ENCODE measurements at places on chromosomes 13 and 19. TPM values are rescaled to one million over a fixed set of nuclear protein-coding genes. Genes with fewer than 3 reads are reported as not detected.

Gene RASGRP4
- 5.3 TPM for total RNA-seq

Gene P2RY11
- total RNA-seq, result 8.4 TPM

Gene FAM83E
- 50.0 TPM for total RNA-seq

Gene SIGLEC8
- total RNA-seq, result 0.87 TPM

Gene RSPH6A
- not detected for total RNA-seq

Gene CASP14
- total RNA-seq, result not detected

Gene TBC1D4
- total RNA-seq, result 16.6 TPM

Gene IZUMO2
- total RNA-seq, result not detected

Gene TPTE2
- 0.16 TPM for total RNA-seq

Gene PNMA8A
- 1.5 TPM for total RNA-seq

Gene UHRF1
- total RNA-seq, result 14.2 TPM

Gene ZNF846
- total RNA-seq, result 13.3 TPM

Gene DAND5
- not detected for total RNA-seq

Gene LYPD3
- total RNA-seq, result 0.73 TPM

Gene PLIN4
- total RNA-seq, result 1.2 TPM

Gene SIGLEC14
- total RNA-seq, result 13.4 TPM

Gene DPF1
- 0.39 TPM for total RNA-seq

Gene CRTC1
- 13.8 TPM for total RNA-seq

Gene SLITRK5
- 0.09 TPM for total RNA-seq
